Activated CD8-positive, alpha-beta memory T cell treated with anti-CD3 and anti-CD28 coated beads for 4 hours (primary cell): ENCODE measurements at places on chromosomes 6 and 20.
A peak's percentile ranks its signal among the peaks of the same experiment; 100 is the strongest.

DNA sequence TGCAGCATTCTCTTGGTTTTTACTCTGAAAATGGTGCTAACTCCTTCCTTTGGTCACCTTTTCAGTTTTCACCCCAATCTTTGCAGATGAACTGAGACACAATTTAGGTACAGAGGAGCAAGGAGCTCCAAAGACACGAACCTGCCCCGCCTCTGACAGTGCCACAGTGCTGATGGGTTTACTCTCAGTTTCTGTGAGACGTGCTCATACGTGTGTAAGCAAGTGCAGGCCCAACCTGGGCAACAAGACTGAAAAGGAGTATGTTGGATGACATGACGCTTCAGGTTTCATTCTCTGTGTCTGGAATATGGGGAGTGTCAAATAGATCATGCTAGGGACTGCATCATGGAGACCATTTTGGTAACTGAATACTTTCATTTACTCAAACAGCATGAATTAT, 334.3 kb upstream of the QKI start:
- DNase-seq = no peak

DNA sequence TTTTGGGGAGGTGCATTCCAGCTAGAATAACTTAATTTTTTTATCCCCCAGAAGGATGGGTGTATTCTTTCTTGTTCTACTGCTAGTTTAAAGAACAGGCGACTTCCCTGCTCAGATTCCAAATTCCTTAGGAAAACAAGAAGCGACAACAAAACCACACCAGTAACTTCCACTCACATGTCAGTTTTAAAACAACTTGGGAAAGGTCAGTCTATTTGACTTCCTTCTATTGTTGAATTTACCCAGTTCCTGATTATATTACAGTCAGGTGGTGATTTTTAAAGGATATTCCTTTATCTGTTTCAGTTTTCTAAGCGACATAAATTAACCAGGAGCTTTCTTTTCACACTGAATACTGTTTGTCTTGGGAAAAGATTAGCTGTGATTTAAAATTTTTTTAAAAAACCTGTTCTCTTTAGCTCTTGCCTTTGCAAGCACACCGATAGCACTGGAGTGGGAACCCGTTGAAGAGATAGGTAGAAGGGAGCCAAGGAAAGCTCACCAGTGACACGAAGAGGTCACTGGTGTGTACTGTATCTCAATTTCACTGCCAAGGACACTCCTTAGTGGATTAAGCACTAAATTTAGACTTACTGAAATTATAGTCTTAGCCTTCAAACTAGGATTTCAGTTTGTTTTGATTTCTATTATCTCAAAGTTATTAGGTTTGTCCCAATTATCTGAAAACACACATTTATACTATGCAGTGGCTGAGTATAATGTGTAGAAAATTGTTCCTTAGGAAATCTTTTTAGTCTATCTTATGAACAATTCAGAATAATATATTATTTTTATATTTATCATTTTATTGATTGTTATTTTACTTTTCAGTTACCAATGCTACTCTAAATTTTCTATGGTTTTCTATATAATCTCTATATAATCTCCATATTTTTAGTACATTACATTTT, 22.3 kb downstream of the MARCKS start:
- DNase-seq = no peak

DNA sequence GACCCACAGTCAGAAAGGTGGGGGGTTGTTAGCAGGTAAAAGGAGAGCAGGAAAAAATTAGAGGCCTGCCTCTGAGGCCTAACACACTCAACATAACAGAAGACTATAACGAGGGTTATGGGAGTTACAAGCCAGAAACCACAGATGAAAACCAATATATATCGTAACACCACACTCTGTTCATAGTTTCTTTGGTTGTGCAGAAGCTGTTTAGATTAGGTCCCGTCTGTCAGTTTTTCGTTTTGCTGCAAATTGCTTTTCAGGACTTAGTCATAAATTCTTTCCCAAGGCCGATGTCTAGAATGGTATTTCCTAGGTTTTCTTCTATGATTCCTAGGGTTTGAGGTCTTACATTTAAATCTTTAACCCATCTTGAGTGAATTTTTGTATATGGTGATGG, 3.7 kb upstream of the MAP3K5 start:
- DNase-seq = no peak

DNA sequence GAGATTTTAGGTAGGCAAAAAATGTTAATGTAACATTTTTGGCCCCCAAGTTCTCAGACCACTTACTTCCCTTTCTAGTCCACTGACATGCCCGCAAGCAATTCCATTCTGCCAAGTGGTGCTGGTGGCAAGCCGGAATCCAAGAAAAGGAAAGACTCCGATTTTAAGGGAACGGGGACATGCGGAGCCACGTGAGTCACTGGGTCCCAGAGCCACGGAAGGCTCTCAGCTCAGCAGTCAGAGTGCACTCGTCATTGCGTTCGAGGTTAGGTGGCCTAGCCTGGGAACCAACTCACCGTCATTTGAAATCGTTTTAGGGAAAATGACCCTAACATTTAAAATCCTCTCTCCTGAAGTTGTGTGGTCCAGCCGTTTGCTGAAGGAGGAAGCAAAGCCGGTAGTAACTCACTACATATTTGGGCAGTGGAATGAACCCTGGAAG, 711 bp upstream of the SIRT5 start:
- DNase-seq = no peak

DNA sequence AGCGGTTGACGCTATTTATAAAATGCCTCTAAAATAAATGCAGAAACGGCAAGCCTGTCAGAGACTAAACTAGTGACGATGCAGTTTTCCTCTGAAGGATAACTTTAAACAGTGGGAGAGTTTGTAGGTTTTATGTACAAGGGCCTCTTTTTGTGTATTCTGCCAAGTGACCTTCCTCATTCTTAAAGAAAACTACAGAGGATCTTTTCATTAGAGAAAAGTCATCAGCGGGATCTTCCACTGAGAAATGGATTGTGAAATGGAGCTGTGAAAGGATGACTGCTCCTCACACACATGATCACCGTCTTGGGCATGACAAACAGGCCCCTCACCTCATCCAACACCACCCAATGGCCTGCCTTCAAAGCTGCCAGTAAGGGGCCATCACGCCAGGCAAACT, 89.0 kb upstream of the LYRM2 start:
- no peak for DNase-seq

DNA sequence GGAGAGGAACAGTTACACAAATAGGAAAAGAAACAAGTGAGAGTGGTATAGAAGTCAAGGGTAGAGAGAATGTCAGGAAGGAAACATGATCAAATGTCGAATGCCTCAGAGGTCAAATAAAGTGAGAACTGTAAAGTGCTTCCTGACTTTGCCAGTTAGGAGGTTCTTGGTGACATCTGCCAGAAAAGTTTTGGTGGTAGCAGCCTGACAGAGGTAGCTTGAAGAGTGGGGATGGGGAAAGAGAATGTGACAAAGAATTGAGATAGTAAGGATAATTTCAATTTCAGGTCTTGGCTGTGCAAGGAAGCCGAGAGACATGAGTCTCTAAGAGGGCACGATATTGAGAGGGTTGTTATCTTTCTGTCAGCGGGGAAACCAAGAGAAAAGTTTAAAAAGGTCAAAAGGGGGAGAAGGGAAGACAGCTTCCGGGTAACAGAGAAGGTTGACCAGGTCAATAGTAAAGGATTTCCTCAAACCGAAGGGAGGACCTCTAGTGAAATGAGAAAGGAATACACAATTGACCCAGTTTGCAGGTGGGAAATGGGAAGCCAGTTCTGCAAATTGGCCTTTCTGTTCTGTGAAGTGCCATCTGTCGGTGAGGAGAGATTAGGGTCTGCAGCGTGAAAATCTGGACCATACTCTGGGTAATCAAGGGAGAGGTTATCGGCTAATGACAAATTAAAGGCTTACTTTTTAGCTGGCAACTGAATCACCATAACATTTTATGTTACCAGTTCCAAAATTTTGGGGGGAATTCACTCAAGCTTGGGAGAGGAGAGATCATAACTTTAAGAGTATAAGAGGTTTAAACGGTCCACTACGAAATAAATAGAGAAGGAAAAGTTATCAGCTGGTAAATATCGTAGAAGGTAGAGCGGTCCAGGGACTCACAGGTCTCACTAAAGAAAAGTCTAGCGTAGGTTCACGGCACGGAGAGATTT, 973 bp upstream of the BRD2 start:
- DNase-seq = no peak

DNA sequence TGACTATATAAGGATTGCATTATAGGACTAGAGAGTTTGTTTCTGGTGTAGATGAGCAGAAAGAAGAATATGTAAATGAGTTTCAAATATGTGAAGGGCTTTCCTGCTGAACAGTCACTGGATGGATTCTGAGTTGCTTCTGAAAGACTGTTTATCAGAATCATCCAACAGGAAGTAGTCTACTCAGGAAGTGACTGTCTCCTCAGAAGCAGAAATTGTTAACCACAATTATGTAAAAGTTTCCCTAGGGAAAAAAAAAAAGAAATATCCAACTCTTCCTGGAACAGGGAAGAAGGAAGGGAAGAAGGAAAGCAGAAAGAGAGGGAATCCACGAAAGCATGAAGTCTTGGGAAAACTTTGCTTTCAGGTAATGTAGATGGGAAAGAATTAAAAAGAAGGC, 138.9 kb downstream of the TENT5A start:
- DNase-seq = no peak

- peak; percentile 57 for DNase-seq
Measured at GRCh38 chr6:43506667-43507471, 3.3 kb downstream of the LRRC73 start.

- DNase-seq = no peak
Measured at GRCh38 chr6:133542056-133542821, 301.1 kb downstream of the EYA4 start.

- no peak for DNase-seq
Measured at GRCh38 chr6:33488339-33488738, 34.0 kb downstream of the ZBTB9 start.

- no peak for DNase-seq
Measured at GRCh38 chr20:52259295-52259694, 67.7 kb upstream of the ZFP64 start.

DNA sequence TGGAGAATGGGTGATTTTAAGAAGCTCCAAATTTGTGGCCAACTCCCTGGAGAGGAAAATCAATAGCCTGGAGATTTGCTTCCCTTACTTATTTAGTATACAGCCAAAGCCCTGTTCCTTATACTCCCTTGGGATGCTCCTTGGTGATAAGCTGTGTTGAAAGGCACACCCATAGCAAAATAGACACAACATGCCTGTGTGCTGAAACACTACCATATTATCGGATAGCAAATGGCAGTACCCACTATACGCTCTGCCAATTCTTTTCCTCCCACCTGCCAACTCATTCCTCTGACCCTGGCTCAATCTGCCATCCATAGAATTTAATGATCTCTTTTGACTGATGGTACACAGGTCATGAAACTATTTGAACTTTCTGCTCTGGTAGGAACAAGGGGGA, 98.2 kb downstream of the CLIC5 start:
- DNase-seq = no peak

DNA sequence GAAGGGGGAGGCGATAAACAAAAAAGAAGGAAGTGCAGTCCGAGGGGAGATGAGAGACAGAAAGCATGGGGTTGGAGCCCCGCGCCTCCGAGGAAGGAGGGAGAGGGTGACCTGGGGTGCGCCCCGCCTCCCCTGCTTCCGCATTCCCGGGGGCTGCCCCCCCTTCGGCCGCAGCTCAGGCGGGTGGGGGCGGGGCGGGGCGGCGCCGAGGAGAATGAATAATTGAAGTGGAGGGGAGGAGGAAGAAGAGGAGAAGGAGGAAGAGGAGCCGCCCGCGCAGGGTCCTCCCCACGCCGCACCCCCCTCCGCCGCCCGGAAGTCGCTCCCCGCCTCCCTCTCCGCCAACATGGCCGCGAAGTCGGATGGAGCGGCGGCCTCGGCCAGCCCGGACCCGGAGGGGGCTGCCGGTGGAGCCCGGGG, at the start of gene XKR7:
Gene XKR7 (plus strand): TSS at position 322 of the 420 bp plus-strand sequence. CDS start 25 bp downstream, at position 347.
- no peak for DNase-seq

DNA sequence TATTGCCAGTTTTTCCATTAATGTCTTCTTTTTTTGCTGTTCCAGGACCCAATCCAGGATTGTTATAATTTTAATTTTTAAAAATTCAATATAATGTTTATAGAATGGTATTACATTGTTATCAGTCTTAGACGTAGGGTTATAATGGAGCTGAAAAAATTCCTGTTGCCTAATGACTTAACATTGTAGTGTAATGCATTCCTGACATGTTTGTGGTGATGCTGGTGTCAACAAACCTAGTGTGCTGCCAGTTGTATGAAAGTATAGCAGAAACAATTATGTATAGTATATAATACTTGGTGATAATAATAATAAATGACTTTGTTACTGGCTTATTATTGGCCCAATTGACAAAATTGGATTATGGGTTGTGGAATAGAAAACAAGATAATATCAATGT, 30.4 kb downstream of the KIZ start:
- DNase-seq = no peak

- DNase-seq = no peak
Measured at GRCh38 chr20:34458631-34459030, 57.6 kb upstream of the DYNLRB1 start.

DNA sequence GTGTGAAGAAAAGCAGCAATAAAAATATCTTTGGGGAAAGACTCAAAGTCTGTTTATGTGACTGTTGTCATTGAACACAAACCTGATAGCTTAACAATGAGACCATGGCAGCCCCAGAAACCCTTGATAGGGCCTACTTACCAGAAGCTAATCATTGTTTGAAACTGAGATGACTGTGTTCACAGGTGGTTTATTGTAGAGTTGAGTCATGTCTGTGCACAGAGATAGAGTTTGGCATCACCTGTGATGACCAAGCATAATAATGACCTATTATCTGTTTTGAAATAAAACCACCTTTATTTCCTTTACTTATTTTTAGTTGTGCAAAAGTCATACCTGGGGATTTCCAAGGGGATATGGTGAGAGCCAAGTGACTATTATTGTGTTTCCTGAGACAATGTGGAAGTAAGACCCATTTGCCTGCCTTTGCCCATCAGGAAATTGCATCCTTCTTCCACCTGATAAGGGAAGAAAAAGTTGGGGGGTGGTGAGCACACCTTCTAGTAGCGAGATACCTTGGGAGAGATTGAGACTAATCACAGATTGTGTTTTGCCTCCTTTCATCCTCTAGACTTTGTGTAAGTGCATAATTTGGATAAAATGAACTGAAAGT, 456.9 kb upstream of the JAG1 start:
- no peak for DNase-seq

DNA sequence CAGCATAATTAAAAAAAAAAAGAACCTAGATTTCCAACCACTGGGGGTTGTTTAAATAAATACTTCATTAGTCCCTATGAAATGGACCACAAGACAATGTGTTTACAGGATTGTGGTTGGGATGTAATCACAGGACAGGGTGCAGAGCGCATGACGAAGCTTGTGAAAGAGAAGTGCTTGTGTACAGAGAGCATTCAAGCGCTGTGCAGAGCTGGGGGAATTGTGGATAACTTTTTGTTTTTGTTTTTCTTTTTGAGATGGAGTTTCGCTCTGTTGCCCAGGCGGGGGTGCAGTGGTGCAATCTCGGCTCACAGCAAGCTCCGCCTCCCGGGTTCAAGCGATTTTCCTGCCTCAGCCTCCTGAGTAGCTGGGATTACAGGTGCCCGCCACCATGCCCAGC, 22.3 kb downstream of the LAMA5 start:
- no peak for DNase-seq

DNA sequence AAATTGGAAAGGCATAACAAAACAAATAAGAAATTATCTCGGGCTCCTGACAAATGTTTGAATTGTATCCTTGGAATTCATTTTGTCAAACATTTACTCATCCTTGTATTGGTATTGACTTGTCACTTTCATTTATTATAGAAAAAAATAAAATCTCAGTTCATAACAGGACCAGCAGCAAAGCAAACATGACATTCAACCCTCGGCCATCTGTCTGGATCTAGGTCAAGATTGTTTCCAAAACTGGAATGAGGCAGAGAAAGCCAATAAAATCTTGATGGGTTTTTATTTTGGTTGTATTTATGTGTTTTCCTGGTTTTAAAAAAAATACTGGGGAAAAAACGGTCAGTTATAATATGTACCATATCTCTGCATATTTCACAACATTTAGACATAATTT, 42.9 kb upstream of the FABP7 start:
- DNase-seq = no peak
